ENCODE measurements at places on chromosomes 13 and 19. TPM values are rescaled to one million over a fixed set of nuclear protein-coding genes. Genes with fewer than 3 reads are reported as not detected.

Gene GFY
- total RNA-seq: not detected

Gene RASIP1
- 0.36 TPM for total RNA-seq

Gene IGSF23
- total RNA-seq: not detected

Gene PCDH20
- total RNA-seq: not detected

Gene HCN2
- 1.0 TPM for total RNA-seq

Gene BEST2
- not detected for total RNA-seq

- DNase-seq: peak; percentile 70
Observed at GRCh38 chr19:41753936-41754529, 1.3 kb upstream of the CEACAM6 start.

GRCh38 chr13:30819136-30819888 lies 84.0 kb downstream of the ALOX5AP start:
- DNase-seq: no peak

GRCh38 chr13:51581148-51581820 lies 3.0 kb upstream of the WDFY2 start:
- DNase-seq: peak; percentile 15

GRCh38 chr13:90116121-90116520 lies 1231.4 kb upstream of the MIR17HG start:
- DNase-seq: no peak

DNA sequence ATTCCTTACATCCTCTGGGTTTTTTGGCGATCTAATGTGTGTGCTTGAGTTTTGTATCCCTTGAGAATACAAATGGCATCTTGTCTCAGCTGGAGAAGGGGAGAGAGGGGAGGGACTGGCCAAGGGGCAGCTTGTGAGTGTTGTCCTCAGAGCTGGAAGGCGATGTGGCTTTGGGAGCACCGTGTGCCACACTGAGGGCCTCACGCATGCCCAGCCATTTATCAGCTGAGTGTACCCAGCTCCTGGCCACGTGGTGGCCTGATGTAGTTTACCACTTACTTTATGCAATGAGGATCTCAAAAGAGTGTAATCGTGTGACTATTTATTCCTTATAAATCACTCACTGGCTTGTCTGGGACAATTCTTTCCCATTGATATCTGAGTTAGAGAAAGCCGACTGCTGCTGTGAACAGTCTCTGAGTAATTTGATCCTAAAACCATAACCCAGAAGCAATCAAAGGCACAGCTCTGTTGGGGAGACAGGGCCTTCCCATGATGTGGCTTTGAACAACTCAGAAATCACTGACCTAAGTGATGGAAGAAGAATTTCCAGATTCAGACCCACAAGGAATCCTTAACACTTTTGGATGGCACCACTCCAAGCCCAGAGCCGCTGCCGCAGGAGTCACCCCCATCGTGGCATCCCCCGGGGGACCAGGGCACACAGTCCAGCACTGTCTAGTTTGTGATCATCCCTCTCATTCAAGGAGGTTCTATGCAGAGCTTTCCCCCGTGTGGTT lies 53.9 kb upstream of the MTIF3 start:
- no peak for DNase-seq

- DNase-seq: no peak
Observed at GRCh38 chr13:104757712-104758111, 1691.5 kb upstream of the SLC10A2 start.

GRCh38 chr19:8336660-8337059 lies 6.4 kb downstream of the KANK3 start:
- no peak for DNase-seq

DNA sequence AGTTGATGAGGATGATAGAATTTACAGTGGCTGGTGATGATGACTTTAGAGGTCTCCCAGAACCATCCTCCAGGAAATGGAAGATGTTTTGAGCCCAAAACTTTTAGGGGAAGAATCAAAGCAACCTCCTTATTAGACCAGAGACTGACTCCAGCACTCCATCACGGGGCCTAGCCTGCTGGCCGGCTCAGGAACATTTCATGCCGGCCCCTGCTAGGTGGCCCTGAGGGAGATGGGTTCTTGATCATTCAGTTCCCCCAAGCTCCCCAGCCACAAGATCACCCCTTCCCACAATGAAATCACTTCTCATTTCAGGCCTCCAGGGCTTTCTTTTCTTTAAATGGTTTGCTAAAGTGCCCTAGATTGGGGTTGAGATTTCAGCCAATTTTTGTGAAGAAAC lies 79.7 kb upstream of the SIAH3 start:
- DNase-seq: no peak

DNA sequence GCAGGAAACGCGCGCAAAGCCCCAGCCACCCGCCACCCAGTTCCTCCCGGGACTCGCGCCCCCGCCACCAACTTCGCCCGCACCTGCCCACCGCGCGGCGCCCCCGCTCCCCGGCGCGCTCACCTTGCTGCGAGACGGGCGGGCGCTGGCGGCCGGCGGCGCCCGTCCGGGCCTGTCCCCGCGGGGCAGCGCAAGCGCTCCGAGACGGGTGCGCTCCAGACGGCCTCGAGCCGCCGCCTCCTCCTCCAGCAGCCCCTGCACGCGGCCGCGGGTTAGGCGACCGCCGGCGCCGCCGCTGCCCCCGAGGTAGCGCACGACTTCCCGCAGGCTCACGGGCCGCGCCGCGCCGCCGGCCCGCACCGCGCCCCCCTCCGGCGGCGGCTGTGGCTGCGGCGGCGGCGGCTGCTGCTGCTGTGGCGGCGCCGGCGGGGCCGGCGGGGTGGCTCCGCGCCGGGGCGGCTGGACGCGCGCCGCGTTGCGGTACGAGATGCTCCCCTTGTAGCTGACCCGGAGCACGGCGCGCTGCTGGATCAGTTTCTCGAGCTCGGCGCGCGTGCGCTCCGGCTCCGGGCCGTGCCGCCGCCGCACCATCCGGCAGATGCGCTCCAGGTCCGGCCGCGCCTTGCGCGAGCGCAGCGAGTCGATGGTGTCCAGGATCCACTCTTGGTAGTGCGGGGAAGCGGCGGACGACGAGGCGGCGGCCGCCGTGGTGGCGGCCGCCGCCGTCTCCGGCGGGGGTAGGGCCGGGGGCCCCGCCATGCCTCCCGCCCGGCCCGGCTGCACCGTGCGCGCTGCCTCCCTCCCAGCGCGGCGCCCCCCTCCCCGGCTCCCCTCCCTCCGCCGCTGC lies 666 bp downstream of the SAMD1 start:
- DNase-seq: peak; percentile 81

- no peak for DNase-seq
Observed at GRCh38 chr13:96728463-96728862, 265.8 kb downstream of the OXGR1 start.

All from OCI-LY7 (cell line).